NCI-H2107 (cell line): ENCODE measurements at places on chromosomes 1 and 21.

DNA sequence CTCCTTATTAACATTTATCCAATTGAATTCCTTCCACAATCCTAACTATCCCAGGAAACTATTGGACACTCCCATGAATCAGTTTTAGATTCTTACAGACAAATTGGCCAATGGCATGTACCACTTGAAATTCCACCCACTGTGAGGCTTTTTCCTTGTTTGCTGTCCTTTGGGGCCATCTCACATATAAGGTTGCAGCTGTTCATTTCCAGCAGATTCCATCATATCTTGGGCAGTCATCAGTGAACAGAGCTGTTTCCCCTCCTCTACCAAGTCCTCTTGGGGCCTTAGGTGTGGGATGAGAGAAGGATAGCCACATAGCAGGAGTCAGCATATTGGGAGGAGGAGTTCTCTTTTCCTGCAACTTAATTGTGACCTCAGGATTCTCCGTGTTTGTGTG, 109.1 kb downstream of the HHAT start:
- DNase-seq, result no peak

DNA sequence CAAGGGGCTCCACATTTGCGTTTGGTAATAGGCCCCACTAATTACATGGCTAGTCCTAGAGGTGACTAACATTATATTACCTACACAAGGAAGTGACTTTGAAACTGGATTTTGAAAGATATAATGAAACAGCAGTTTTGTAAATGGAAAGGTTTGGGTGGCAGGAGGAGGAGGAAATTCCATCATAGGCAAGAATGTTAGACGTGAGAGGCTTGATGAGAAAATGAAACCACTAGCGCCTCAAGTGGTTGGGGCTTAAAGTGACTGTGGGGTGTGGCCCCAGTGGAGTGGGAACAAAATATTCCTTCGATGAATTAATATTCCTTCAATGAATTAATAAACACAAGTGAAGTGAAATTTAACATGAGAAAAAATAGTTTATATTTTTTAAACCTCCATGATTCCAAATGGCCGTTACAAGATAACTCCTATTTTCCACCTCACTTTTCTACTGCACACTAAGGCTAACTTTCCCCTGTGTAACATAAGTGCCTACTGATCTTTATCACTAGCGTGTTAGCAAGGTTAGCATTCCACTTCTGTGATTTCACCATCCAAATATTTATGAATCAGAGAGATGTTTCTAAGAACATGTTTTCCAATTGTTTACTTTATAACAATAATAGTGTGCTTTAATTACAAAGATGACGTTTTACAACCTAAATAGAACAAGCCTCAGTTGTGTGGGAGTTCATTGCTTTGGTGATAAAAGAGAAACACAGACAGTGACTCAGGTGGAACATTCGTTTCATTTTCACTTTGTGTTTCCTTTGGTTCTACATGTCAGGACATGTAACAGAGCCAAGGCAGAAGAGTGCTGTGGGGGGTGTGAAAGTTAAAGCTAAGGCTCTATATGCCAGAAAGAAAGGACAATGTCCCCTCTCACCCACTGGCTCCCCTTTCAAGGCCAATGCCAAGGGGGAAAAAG, 12.5 kb upstream of the ATF3 start:
- no peak for DNase-seq

DNA sequence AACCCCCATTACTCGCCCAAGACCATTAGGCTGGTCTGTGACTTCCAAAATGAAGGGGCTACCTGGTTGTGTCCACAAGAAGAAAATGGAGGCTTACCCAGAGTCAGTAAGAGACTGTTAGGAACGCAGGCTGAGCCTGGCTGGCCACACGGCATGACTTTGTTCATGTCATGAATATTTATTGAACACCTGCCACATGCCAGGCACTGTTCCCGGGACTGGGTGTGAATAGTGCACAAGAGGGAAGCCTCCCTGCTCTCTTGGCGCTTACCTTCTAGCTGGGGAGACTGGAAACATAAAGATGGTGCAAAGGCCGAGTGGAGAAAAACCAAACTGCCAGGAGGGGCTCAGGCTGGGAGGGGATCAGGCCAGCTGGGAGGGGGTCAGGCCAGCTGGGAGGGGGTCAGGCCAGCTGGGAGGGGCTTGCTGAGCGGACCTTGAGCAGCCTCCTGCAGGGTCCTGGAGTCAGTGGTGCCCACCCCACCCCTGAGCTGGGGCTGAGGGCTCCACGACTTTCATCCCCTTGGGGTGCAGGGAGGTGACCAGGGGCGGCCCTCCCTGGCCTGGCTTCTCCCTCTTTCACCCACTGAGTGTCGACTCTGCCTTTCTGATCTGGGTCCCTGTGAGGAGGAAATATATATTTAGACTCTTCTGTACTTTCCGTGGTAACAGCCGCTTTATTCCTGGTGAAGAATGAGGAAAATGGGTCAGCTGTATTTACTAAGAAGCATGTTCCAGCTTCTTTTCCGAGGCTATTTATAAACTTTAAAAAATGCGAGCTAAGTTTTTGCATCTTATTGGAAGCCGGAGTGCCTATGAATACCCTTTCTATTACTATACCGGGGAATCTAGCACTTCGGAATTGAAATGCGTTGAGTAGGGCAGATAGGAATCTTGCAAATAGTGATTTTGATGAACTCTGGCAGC, 139.0 kb downstream of the CAMTA1 start:
- DNase-seq, result no peak

- no peak for DNase-seq
These were observed 24.0 kb downstream of the TENT5C start for GRCh38 chr1:117629625-117630422.

GRCh38 chr1:25737130-25737529, 62.9 kb upstream of the SELENON start:
- no peak for DNase-seq
